Natural killer cell treated with Interleukin-12 subunit alpha and Interleukin-12 subunit beta and Interleukin-15 and Interleukin-18, amount 100 ng/mL, for 72 hours (primary cell): ENCODE measurements at places on chromosomes 4 and X. TPM values are rescaled to one million over a fixed set of nuclear protein-coding genes. Genes with fewer than 3 reads are reported as not detected.

GRCh38 chr4:129358571-129358970 is 262.6 kb downstream of the C4orf33 start:
- no peaks in the 10 kb centered on the region for H3K4me1 ChIP-seq
- no peak overlapping the region for H3K4me3 ChIP-seq
- H3K27ac ChIP-seq: no peak overlapping the region
- DNase-seq: no peak

DNA sequence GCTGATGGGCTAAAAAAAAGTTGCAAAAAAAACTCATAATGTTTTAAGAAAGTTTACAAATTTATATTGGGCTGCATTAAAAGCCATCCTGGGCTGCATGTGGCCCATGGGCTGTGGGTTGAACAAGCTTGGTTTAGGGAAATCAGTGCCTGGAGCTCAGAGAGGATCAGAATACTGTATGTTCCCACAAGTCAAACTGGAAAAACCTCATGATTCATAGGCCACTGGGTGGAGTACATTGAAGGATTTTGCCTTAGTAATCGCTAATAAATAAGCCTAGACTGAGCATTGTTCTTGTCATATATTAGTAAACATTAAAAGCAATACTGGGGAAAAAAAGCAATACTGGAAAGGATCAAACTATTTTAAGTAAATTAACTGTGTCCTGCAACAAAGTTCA is 246.3 kb upstream of the TAPT1 start:
- H3K27me3 ChIP-seq: peaks cover 3% of the 10 kb centered on the region
- no peak for DNase-seq
- no peak overlapping the region for H3K4me3 ChIP-seq
- H3K4me1 ChIP-seq: no peaks in the 10 kb centered on the region
- no peak overlapping the region for H3K27ac ChIP-seq

DNA sequence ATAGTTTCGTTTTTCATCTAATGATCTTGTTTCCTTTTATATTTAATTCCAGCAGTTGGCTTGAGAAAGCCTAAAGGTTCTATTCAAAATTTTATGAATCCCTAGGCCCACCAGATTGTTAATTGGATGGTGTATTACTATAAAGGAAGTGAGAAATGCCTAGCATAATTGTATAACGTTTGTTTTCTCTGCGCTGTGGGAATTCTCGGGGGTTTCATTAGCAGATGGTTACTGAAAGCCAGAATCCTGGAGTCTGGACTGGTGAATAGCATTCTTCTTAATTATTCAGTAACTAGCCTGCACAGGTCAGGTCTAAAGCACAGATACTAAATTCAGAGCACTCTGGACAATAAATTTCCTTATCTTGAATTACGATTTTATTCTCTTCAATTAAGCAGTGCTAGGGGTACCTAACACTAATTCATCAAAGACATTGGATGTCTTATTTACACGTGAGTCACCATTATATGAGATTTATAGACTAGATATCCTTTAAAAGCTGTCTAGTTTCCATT is 459.4 kb downstream of the DTHD1 start:
- H3K4me3 ChIP-seq: no peak overlapping the region
- H3K27ac ChIP-seq: no peak overlapping the region
- no peaks in the 10 kb centered on the region for H3K27me3 ChIP-seq
- no peak for DNase-seq

GRCh38 chrX:134936542-134936941 is 54.2 kb upstream of the SMIM10 start:
- no peak overlapping the region for H3K4me3 ChIP-seq
- H3K27ac ChIP-seq: no peak overlapping the region
- DNase-seq: no peak
- no peaks in the 10 kb centered on the region for H3K36me3 ChIP-seq
- H3K4me1 ChIP-seq: no peaks in the 10 kb centered on the region

DNA sequence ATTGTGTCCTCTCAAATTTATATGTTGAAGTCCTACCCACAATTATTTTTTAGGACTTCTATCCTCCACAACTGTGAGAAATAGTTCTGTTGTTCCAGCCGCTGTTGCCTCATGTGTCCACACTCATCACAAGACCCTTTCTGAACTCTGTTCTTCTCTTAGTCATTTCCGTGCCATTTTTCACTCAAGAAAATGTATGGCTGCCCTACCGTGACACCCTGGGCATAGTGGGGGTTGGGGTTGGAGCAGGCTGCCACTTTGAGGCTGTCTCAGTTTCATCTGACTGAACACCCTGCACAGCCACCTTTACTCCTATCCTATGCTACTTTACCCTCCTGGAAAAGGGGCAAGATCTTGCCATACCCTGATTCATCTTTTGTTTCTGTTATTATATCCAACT is 319.1 kb downstream of the TENM3 start:
- H3K27ac ChIP-seq: no peak overlapping the region
- no peak overlapping the region for H3K4me3 ChIP-seq
- no peaks in the 10 kb centered on the region for H3K36me3 ChIP-seq
- H3K27me3 ChIP-seq: peaks cover 18% of the 10 kb centered on the region

GRCh38 chr4:8274765-8275547 is 5.4 kb downstream of the HTRA3 start:
- peaks cover 5% of the 10 kb centered on the region for H3K4me1 ChIP-seq
- H3K27ac ChIP-seq: no peak overlapping the region
- H3K4me3 ChIP-seq: no peak overlapping the region
- no peak for DNase-seq
- no peaks in the 10 kb centered on the region for H3K36me3 ChIP-seq

GRCh38 chrX:384861-385260 is 1.8 kb downstream of the PPP2R3B start:
- no peaks in the 10 kb centered on the region for H3K36me3 ChIP-seq
- H3K27ac ChIP-seq: no peak overlapping the region
- H3K4me1 ChIP-seq: peaks cover 10% of the 10 kb centered on the region

DNA sequence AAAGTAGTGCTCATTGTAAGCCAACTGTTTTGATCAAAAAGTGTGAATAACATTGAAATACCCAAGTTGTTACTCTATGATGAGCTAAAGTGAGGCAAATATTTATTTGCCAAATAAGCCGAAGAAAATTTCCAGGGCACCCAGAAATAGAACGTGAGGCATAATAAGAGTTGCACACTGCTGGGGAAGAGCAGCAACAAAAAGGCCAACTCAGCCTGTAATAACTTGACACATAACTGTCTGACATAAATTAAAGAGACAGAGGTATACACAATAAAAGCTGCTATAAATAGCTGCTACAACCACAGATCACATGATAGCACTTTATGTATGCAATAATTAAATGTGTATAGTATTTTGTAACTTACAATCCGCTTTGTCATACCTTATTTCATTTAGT is 2.0 kb upstream of the ABCB7 start:
- no peaks in the 10 kb centered on the region for H3K36me3 ChIP-seq
- H3K4me3 ChIP-seq: no peak overlapping the region
- no peaks in the 10 kb centered on the region for H3K27me3 ChIP-seq

DNA sequence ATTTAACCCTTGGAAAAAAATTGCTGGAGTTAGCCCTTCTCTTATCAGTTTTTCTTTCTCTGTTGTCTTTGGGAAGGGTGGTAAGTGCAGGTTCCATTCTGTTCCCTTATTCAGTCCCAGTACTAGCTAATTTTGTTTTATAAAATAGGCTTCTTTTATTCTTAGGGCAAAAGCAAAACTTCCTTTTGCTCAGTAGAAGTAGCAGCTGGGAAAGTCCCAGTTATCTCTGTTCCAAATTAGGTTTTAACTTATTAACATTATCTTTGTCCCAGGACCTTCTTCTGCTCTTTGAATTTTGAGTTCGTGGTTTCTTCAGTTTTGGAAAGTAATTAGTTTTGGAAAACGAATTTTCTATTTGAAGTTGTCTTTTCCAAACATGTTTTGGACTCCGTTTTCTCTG is 61.1 kb downstream of the BANK1 start:
- H3K4me3 ChIP-seq: no peak overlapping the region
- no peaks in the 10 kb centered on the region for H3K4me1 ChIP-seq
- no peak for DNase-seq
- no peaks in the 10 kb centered on the region for H3K27me3 ChIP-seq
- H3K27ac ChIP-seq: no peak overlapping the region

- H3K4me1 ChIP-seq: peaks cover 15% of the 10 kb centered on the region
- H3K27me3 ChIP-seq: no peaks in the 10 kb centered on the region
- no peak for DNase-seq
- no peaks in the 10 kb centered on the region for H3K36me3 ChIP-seq
These were observed 131.0 kb upstream of the KLF3 start for GRCh38 chr4:38532908-38533499.

DNA sequence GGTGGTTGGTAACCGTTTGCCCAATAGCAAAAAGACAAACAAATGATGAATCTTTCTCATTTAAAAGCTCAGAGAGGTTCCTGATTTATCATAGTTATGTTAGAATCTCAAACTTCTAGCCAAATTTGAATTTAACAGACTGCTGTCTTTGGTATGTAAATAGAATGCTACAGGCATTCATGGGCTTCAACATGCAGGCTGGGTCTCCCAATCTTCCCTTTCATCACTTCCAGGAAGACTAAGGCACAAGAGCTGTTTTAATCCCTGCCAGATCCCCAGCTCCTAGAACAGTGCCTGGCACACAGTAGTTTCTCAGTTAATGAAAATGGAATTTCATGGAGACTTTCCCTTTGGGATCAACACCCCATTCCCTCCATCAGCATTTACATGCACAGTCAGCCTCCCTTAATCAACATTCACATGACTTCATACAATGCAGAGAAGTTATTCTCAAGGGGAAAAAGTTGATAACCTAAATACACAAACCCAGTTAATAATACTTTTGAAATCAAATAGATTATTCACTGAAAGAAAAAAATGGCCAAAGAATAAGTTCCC is 107.6 kb upstream of the C1QTNF7 start:
- no peak overlapping the region for H3K27ac ChIP-seq
- no peak for DNase-seq
- H3K4me3 ChIP-seq: no peak overlapping the region
- no peaks in the 10 kb centered on the region for H3K36me3 ChIP-seq

HADH gene
- total RNA-seq: 21.3 TPM

MAGEB2 gene
- total RNA-seq: not detected

DNA sequence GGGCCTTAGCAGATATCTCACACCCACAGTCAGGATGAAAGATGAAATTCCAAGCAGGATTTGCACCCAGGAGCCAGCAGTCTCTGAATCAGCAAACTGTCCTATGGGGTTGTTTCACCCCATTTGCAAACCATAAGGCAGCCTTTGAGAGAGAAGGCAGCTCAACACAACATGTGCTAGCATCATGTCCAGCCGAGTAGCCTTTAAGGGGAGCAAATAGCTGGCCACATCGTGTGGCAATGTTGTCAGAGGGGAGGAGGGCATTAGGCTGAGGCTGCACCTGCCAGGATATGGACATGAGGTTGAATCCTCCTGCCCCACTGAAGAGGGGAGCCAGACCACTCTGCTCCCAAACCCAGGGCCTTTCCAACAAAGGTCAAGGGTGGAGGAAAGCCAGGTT is 20.6 kb upstream of the PJA1 start:
- H3K27me3 ChIP-seq: peaks cover 13% of the 10 kb centered on the region
- no peaks in the 10 kb centered on the region for H3K4me1 ChIP-seq
- H3K36me3 ChIP-seq: no peaks in the 10 kb centered on the region

GRCh38 chr4:140005699-140006098 is 148.3 kb downstream of the MAML3 start:
- no peaks in the 10 kb centered on the region for H3K36me3 ChIP-seq
- no peak overlapping the region for H3K4me3 ChIP-seq
- no peaks in the 10 kb centered on the region for H3K4me1 ChIP-seq
- no peak overlapping the region for H3K27ac ChIP-seq
- peaks cover 37% of the 10 kb centered on the region for H3K27me3 ChIP-seq
- no peak for DNase-seq

GRCh38 chr4:172945611-172946010 is 223.0 kb upstream of the GALNT7 start:
- H3K27ac ChIP-seq: no peak overlapping the region
- no peaks in the 10 kb centered on the region for H3K36me3 ChIP-seq
- peaks cover 5% of the 10 kb centered on the region for H3K27me3 ChIP-seq
- H3K4me1 ChIP-seq: no peaks in the 10 kb centered on the region
- DNase-seq: no peak
- H3K4me3 ChIP-seq: no peak overlapping the region

- no peaks in the 10 kb centered on the region for H3K27me3 ChIP-seq
- no peaks in the 10 kb centered on the region for H3K4me1 ChIP-seq
- H3K4me3 ChIP-seq: no peak overlapping the region
- H3K27ac ChIP-seq: no peak overlapping the region
- H3K36me3 ChIP-seq: no peaks in the 10 kb centered on the region
These were observed 161.4 kb upstream of the PACRGL start for GRCh38 chr4:20538905-20539304.

RPA4 gene
- 3.9 TPM for total RNA-seq

DNA sequence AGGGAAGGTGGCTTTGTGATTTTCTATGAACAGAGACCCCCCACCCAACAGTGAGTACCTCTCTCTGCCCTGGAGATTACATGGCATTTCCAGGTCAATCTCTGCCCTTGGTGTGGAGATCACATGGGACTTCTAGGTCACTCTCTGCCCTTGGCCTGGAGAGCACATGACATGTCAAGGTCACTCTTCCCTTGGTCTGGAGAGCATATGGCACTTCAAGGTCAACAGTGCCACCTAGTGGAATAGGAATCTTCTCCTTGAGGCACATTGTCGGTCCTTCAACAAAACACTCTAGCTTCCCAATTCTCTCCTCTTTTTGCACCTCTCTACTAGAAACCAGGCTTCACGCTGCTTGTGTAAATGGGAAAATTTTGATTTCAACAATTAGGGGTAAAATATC is 66.2 kb upstream of the TACR3 start:
- H3K27ac ChIP-seq: no peak overlapping the region
- DNase-seq: no peak
- no peaks in the 10 kb centered on the region for H3K4me1 ChIP-seq
- no peaks in the 10 kb centered on the region for H3K36me3 ChIP-seq

- H3K4me1 ChIP-seq: peaks cover 41% of the 10 kb centered on the region
- H3K27me3 ChIP-seq: peaks cover 38% of the 10 kb centered on the region
- H3K27ac ChIP-seq: no peak overlapping the region
- DNase-seq: no peak
These were observed 1.4 kb downstream of the CXXC4 start for GRCh38 chr4:104493081-104493831.

- no peak overlapping the region for H3K27ac ChIP-seq
- H3K4me3 ChIP-seq: no peak overlapping the region
- no peaks in the 10 kb centered on the region for H3K4me1 ChIP-seq
- H3K36me3 ChIP-seq: no peaks in the 10 kb centered on the region
- no peak for DNase-seq
These were observed 100.9 kb upstream of the ATP6AP2 start for GRCh38 chrX:40479777-40480318.

UGT8 gene
- total RNA-seq: not detected
